ENCODE measurements at places on chromosomes 16 and 17.

GRCh38 chr16:50666658-50667496 lies 14.2 kb downstream of the SNX20 start:
- peak; percentile 47 for DNase-seq

DNA sequence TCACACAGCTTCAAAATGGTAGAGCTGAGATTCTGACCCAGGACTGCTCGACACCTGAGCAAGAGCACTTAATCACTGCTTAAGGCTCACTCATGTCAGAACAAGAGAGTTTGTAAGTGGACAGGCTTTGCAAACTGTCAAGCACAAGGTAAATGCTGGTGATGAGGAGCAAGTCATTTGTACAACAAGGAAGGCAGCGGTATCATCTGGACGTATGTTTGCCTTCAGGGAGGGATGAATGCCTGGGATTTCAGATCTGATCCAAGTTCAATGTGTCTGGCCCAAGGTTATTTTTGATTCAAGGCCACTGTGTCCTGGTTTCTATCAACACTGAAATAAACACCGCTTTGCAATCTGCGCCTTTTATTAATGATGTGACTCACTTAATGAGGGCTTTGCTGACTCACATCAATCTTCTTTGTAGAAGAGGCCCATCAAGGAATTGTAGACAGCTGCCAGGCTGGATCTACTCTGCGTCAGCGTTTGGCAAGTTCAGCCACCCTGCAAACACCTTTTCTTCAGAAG lies 174.4 kb upstream of the HS3ST3A1 start:
- DNase-seq, result no peak

DNA sequence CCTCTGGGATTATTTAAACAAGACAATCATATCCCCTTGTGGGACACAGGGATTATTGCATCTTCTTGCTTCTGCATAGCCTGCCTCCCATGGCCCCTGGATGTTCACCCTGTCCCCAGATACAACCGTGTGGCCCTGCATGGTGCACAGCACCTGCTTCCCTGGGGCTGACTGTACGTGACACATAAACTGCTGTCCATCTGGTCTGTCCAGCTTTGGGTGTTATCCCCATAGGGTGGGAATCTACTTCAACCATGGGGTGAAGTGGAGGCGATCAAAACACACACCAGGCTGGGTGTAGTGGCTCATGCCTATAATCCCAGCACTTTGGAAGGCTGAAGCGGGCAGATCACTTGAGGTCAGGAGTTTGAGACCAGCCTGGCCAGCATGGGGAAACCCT lies 138.8 kb downstream of the XYLT1 start:
- no peak for DNase-seq

DNA sequence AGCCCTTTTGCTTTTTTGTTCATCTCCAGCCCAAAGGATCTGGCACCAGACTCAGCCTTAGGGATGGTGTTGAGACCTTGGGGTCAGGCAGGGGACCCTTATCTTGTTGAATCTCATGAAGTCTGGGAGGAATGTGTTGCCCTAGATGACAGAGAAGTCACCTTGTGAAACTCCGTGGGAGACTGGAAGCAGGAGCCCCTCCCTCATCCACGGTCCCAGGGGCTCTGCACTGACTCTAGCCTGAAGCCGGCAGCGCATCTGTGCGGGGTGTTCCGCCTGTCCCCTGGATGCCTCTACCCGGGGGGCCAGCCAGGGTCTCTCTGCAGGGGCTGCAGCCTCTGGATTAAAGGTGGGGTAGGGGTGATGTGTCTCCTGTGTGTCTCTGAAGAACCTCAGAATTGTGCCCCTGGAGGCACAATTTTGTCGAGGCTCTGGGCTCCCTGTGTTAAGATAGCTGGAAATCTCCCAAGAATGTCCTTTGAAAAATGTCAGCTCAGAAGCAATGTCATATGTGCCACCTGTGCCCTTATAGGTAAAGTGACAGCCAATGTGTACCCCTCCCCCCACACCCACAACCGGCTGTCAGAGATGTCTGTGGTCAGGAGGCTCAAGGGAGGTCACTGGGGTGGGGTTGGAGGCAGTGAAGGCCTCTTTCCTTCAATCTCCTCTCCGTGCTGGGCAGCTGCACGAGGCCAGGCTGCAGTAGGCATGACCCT lies 32.1 kb upstream of the CDC42EP4 start:
- no peak for DNase-seq

- DNase-seq, result no peak
Observed at GRCh38 chr17:5022171-5022711, 13.0 kb downstream of the SLC52A1 start.

DNA sequence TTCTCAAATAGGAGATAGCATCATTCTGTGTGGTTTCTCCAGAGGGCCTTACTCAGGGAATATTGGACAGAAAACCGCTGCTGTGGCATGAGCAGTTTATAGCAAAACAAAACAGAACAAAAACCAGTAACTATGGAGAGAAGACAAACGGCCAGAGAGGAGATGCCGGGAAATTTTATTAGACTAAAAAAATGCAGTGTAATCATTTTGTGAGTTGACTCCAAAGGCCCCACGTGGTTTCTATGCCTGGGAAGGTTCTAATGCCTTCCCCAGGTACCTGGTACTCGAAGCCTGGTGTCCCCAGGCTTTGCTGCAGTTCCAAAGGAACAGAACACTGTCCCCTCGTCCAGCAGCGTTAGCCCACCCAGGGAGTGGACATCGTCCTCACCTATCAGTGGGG lies 12.9 kb upstream of the CACNG5 start:
- no peak for DNase-seq
